Activated naive CD4-positive, alpha-beta T cell treated with Interleukin-2 at 50 U/mL for 16 hours (primary cell): ENCODE measurements at places on chromosomes 6 and 20.

DNA sequence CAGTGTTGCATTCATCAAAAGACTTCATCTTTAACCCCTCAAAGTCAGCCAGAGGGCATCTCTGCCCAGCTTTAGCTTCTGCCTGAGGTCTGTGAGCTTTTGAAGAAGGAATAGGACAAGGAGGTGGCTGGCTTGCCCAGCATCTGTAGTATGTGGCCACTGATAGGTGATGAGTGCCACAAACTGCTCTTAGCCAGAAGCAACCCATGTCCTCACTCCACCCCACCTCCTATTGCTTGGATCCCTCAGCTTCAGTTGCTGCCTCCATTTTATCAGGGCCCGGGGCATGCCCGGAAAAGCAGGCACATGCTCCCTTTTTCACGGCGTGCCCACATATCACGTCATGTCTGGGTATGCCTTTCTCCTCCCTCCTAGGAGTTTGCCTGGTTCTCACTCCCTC lies 11.9 kb upstream of the EFCAB8 start:
- DNase-seq: no peak

GRCh38 chr6:2917065-2917464 lies 14.0 kb upstream of the SERPINB9 start:
- DNase-seq: no peak

- DNase-seq: no peak
Observed at GRCh38 chr6:112366695-112367553, 19.8 kb downstream of the RFPL4B start.

DNA sequence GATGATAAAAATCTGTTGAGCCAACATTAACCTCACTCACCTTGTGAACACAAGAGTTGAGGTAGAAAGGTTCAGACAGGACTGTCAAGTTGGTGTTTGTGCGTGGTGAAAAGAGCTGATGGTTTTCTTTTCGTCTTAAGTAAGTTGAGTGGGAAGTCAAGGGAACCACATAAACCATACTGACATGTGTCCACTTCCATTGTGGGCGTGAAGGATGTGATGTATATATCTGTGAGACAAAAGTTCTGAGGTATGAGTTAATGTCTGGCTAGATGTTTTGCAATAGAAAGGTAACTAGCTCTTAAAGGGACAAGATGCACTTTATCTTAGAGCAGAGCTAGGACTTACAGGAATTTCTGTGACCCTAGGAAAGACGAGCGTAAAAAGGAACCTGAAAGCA lies 1272.1 kb upstream of the ADGRB3 start:
- DNase-seq: no peak

GRCh38 chr6:19803331-19804204 lies 33.6 kb upstream of the ID4 start:
- DNase-seq: no peak

DNA sequence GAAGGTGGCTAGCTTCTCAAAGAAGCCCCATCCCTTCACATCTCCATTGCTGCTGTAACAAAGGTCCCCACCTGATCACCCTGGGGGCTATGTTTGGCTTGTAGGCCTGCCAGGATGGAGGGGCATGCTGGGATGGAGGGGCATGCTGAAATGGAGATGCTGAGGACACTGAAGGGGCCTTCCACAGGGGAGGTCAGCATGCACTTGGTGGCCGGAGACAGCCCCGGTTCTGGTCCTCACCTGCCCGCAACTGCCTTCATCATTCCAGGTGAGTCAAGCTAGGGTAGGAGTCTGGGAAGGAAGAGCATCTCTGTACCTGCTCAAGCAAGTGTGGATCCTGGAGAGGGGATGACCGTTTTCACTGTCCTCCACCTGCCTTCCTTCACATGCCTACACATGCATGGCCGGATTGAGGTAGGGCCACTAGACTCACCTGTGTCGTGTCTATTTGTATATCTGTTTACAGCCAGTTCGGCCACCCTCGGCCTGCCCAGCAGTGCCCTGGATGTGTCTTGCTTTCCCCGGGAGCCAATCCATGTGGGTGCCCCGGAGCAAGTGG lies 6.0 kb downstream of the L3MBTL1 start:
- no peak for DNase-seq

DNA sequence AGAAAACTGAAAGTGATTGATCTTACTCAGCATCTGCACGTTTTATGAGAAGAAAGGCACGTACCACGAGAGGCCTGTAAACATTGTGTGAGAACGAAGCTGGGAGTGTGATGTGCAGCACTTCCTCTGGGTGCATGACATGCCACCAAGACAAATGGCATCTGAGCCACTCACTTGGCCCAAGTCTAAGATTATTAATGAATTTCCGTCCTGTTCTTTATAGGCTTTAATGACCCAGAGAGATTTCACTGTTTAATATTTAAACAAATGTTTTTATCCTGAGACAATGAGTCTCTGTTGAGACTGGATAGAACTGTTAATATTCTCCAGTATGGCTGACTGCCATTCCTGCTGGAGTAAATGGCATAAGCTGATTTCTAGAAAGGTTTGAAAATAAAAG lies 172.6 kb upstream of the PHACTR1 start:
- no peak for DNase-seq

GRCh38 chr20:20143646-20144045 lies 91.3 kb downstream of the CFAP61 start:
- no peak for DNase-seq

DNA sequence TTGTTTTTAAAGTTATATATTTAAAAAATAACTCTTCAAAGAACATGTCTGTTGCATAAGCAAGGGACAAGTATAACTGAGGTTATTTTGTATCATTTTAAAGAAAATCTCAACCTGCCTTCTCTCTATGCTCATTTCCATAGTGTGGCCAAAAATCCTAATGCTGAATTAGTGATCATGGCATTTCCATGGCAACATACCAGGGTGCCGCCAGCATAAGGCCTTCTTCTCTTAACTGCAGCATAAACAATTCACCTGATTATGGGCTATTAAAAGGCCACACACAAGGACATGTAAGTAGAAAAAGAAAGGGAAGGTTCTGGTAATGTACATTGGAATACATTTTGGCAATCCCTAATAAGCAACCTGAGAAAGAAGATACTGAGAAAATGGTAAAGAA lies 95.1 kb upstream of the RNF217 start:
- no peak for DNase-seq
